NCI-H1930 (cell line): ENCODE measurements at places on chromosomes 7 and 10.

GRCh38 chr10:79145174-79145483 lies 76.4 kb downstream of the ZMIZ1 start:
- DNase-seq: no peak

DNA sequence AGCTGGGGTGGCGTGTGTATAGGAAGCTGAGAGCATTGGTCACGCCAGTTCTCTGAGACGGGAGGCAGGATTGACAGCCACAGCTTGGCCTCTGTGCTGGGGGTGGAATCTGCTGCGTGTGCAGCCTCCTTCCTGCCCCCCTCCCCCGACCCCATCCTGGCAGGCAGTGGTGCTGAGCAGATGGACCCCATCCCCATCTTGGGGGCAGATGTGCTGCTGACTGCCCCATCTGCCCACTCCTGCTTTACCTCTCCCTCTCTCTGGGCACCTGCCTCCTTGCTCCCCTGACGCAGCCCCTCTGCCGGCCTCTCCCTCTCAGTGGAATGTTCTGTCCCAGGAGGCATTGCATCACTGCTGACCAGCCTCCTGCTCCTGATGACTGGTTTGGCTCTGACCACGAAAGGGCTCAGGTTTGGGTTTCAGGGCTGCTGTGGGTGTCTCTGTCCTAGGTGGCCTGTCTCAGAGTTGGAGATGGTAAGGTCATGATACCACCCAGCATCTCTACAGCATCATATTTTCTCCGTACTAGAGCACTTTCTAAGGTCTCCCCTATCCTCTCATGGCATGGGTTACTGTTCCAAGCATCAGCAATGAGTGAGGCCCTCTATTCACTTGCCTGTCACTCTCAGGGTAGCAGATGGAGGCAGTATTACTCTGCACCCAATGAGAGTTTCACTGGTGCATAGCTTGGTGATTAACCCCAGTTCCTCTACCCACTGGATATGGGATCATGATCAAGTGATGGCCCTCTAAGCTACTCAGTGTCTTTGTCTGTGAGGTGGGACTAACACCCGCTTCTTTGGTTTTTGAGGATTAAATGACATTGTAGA lies 81.9 kb downstream of the RBM20 start:
- no peak for DNase-seq

GRCh38 chr7:23787272-23787671 lies 77.3 kb downstream of the STK31 start:
- DNase-seq: no peak

DNA sequence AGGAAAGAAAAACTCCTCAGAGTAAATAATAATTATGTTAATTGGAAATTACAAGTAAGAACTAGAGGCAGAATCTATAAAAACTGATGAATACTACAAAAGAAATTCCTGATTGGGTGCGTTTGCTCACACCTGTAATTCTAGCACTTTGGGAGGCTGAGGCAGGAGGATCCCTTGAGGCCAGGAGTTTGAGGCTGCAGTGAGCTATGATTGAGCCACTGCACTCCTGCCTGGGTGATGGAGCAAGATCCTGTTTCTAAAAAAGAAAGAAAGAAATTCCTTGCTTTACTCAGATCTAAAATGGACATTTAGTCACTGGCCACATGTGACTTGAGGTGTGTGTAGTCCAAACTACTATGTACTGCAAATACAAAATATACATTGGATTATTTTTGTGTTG lies 42.0 kb downstream of the MCU start:
- DNase-seq: no peak
